Urothelium cell line (cell line): ENCODE measurements at places on chromosomes 5 and 9.

DNA sequence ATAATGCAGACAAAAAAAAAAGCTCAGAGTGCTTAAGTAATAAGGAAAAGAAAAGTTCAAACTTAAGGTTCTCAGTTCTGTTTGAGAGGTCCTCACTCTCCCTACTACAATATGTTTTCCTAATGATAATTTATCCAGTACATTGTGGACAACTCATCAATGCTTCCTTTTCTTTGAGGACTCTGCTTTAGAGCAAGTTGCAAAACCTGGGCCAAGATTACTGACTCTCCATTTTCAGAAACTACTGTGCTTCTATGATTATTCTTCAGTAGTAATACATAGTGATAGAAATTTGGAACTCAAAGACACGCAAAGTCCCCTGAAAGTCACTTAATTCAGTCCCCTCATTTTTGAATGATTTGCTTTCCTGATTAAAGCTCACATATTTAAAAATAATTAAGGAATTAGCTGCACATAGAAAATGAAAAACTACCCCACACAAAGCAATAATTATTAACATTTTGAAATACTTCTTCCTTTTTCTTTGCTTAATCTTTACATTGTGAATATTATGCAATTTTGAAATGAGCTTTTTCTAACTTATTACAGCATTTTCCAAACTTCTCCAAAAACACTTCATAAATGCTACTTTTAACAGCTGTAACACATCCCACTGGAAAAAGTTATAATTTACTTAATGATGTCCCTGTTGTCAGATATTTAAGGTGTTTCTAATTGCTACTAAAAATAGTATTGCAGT, 11.2 kb downstream of the CDKN2A start:
- DNase-seq, result no peak

DNA sequence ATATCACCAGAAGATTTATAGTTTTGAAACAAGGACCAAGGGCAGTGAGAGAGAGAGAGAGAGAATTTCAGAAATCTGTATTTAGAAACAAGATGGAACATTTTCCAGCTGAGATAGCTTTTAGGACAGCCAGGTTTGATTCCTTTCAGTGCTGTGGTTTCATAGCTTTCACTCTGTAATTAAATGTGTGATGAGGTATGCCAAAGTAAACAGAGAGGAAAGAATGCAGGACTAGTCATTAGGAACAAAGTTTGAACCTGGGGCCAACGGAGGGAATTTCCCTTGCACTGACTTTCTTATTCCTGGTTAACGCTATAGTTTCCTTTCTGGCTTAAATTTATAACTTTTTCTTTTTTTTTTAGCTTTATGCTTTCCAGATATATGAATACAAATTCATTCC, 10.0 kb upstream of the CCL28 start:
- DNase-seq, result peak; percentile 56

DNA sequence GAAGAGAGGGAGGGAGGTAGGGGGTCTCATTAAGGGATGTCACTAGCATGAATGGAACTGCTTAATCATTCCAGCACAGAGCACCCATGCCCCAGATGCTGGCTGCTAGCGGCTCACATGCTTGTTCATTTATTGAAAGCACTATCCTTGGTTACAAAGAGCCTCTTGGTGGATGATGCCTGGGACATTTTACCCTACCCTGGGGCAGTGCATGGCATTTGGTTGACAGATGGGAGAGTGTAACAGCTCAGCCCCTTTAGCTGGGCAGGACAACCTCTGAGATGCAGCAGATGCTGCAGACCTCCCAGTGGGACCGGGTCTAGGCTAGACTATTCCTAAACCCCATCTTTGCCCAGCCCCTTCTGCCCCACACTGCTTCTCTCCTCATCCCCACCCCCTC, 46.9 kb upstream of the TCERG1 start:
- no peak for DNase-seq

GRCh38 chr9:113578882-113579282, 115.4 kb downstream of the RGS3 start:
- DNase-seq, result peak; percentile 94

DNA sequence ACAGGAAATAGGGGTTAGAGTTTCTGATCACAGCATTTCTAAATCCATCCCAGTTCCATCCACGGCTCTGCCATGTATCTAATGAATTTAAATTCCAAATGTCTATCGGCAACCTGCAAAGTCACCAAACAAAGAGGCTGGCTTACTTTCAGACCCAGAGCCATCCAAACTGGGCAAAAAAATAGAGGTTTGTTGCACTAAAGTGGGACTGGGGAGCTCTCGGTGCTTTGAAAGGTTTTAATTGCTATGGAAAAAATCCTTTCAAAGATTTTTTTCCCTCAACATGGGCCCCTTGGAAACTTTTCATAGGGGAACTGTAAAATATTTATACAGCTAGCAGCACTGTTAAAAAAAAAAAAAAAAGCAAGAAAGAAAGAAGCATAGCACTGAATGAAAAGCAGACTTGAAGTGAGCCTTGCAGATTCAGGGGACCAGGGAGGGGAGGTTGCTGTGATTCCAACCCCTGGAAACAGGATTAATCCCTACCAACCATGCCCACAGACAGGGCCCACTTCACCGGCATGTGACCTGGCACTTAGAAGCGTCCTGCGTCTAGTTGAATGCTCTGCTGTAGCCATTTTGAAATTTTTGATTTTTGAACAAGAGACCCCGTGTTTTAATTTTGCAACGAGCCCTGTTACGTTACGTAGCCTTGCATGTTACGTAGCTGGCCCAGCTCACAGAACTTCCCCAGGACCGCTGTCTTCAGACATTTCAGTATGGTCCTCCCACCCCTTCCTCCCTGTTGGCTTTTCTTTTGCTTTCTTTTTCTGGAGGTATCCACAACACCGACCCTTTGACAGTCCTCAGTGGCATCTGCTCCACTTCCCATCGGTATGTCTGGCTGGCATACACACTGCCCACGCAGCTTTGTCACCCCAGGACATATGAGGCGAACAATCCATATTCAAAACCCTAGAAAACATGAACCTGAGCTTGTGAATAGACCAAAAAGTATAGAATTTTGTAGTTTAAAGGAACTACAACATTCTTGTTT, 105.3 kb upstream of the NFIB start:
- DNase-seq, result no peak

DNA sequence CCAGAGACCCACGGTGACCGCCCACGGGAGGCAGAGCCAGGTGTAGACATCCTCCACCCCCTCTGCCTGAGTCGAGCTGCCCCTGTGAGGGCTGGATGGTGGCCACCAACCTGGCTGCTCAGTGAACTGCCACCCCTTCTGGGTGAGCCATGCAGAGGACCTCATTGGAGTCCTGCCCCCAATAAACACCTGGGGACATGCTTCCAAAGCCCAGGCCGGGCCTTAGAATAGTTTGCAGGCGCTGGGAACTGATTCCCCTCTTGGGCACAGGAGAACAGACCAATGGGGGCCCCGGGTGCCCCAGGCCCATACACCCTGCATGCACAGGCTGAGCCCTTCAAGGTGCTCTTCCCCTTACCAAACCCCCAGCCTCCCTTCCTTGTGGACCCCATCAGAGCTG, 38.1 kb upstream of the GFPT2 start:
- no peak for DNase-seq

DNA sequence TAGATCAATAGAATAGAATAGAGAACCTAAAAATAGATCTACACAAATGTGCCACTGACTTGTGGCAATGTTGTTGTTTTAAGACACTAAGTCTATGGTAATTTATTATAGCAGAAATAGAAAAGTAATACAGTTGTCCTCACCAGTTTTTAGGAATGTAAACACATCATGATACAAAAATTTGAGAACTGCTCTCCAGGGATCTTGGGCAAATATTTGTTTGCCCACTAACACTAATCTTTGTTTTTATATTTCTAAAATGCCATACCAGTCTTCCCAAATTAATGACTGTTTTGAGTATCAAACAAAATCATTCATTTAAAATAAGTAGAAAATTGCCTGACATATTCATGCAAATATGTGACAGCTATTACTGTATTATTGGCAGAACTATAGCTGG, 297.6 kb downstream of the BRINP1 start:
- DNase-seq, result no peak

DNA sequence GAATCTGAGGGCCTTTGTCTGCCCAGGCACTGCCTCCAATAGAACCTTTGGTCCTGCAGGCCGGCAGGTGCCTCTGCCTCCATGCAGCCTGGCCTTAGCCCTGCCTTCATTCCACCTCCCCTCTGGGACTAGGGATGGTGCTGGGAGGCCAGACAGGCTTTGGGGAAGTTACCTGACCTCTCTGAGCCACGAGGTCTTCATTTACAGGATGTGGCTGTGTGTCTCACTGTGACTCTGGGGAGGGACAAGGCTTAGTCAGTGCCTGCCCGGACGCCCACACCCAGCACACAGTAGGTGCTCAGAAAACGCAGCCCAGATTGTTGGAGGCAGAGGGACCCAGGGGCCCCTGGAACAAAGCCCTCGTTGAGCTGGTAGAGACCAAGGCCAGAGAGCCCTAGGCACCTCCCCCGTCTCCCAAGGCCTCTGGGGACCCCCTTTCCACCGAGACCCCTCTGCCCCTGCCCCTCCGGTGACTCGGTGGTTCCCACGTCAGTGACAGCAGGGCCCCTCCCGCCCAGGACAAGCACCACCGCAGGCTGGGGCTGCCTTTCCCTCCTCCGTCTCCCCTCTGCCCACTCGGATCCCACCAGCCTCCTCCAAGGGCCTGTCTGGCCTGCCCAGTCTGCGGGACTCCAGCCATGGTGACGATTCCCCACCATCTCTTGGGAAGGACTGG, 46.9 kb upstream of the EGFL7 start:
- no peak for DNase-seq
